ENCODE measurements at places on chromosomes 12 and 14.

- DNase-seq: peak; percentile 89
Observed at GRCh38 chr12:6540181-6540877, 6.0 kb downstream of the GAPDH start.

- DNase-seq: no peak
Observed at GRCh38 chr12:128909653-128910052, 56.4 kb downstream of the GLT1D1 start.

GRCh38 chr12:128509170-128509569 is 242.2 kb downstream of the TMEM132C start:
- no peak for DNase-seq

GRCh38 chr12:121801595-121802484 is 2.0 kb upstream of the SETD1B start:
- peak; percentile 70 for DNase-seq

GRCh38 chr12:57765003-57765697 is 1.7 kb downstream of the CYP27B1 start:
- no peak for DNase-seq

DNA sequence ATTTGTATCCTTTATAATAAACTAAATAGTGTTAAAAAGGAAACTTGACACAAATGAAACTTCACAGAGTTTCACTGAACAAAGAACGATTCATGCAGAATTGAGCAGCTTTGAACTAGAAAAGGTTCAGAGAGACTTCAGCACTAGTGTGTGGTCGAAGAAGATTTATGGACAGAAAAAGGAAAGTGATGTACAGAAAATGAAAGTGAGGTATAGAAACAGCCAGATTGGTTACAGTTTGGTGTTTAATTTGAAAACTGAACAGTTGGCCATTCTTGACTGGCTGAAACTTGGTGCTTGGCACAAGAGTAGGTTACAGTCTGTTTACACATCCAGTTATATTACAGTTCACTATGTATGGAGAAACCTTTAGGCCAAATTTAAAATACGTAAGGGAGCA is 207.1 kb downstream of the GALC start:
- no peak for DNase-seq

DNA sequence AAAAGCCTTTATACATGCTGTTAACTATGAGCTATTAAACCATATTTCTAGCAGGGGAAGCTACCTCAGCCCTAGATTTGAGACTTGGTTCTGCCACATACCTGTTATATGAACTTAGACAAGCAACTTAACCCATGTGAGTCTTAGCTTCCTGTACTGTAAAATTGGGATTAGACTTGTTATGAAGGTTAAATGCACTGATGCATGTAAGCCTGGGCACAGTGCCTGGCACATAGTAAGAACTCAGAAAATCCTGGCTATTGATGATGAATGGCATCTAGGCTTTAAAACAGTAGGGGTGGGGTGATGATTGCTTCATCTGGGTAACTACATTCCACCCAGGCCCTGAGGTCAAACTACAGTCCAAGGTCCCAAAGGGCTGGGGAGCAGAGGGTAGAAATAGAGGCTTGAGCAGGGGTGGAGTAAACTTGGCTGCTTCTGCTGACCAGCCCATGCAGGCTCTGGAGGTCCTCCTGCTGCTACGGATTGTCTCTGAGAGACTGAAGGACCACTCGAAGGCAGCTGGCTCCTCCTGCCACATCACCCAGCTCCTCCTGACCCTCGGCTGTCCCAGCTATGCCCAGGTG is 11.3 kb downstream of the ESPL1 start:
- DNase-seq: no peak

DNA sequence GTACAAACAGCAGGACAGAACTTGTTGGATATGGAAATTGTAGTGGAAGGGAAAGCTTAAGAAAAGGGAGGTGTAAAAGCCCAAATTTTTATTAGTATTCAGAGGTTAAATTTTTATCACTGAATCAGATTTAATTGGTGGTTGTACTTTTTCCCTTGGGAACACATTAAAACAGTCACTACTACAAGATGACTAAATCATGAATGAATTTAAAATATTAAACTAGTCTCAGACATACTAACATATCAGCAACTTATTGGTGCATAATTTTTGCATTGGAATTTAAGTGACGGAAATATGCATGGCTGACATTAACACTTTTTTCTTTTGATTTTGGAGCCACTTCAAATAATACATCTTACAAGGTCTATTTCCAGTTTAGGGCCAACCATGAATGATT is 27.6 kb downstream of the SAMD4A start:
- no peak for DNase-seq

DNA sequence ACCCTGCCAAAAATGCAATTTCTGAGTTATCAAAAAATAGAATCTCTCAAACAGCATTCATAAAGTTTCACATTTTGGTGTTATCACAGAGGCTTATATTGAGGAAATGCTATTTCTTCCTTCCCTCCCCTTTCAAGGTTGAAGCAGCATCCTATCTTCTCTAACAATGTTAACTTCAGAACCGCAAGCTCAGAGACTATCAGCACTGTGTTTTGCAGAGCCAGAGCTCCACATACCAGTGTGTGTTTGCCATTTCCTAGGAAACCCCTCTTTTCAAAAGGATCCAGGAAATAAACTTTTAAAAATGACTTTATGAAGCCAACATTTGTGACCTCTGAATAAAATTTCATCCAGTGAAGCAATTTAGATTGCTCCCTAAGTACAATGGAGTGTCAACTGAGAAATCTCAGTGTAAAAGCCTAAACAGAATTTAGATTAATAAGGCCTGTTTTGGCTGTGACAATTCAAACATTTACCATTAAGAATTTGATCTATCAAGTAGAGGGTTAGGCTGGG is 332.6 kb downstream of the NOVA1 start:
- no peak for DNase-seq

DNA sequence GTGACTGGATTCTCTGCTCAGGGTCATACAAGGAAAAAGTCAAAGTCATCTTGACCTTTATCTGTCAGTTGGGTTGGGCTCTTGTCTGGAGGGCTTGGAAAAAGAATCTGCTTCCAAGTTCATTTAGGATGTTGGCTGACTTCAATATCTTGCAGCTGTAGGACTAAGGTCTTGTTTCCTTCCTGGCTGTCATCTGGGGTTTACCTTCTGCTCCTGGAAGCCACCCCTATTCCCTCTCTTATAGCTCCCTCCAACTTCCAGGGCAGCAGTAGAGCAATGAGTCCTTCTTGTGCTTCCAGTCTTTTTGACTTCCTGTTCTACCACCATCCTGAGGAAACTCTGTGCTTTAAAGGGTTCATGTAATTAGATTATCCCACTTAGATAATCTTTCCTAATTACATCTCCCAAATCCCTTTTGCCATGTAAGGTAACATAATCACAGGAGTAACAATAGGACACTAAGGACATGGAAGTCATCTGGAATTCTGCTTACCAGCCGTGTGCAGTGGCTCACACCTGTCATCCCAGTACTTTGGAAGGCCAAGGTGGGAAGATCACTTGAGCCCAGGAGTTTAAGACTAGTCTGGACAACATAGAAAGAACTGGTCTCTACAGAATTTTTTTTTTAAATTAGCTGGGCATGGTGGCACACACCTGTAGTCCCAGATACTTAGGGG is 170.7 kb upstream of the KITLG start:
- no peak for DNase-seq

DNA sequence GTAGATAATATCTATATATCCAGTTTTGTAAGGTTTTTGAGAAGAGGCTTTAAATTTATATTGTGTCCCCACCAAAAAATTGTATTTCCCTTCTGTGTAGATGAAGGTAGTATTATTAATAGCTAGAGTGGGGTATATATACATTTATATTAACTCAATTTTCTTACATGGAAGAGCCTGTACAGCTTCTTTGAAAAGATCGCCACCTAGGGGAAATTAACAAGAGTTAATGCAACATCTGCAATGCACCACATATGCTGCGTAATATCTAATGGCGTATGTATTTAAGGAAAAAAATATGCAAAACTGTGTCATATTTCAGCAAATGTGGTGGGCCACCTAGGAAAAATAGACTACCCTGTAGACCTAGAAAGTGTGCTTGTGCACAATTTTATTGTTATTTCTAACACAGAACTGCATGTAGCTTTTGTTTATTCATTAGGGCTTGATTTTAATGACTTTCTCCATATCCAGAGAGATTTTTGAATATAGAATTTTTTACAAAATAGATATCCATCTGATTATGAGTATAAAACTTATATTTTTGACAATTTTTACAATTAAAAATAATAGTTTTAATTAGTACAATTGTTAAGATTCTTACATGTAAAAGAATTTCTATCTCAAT is 14.0 kb downstream of the CCER1 start:
- DNase-seq: peak; percentile 61

DNA sequence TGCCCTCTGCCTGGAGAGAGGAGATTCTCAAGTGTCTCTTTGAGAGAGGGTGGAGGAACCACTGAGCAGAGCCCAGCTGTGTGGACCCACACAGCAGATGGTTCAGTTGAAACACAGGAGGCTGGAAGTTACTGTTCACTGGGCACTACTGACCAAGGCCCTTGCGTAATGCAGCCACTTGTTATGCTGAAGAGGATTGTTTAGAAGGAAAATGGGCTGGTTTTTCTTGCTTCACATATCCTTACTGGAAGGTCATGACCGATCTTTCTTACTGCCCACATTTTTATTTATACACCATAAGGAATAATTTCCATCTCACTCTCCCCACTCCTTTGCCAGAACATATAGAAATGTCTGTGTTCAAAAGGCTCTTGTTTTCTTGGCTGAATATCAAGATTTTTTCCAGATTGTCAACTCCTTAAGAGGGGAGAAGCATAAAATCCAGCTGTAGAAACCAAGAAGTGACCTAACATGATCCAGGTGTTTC is 375.1 kb upstream of the DDHD1 start:
- DNase-seq: peak; percentile 60

GRCh38 chr12:53115891-53116648 is 12.8 kb downstream of the SOAT2 start:
- DNase-seq: peak; percentile 79

DNA sequence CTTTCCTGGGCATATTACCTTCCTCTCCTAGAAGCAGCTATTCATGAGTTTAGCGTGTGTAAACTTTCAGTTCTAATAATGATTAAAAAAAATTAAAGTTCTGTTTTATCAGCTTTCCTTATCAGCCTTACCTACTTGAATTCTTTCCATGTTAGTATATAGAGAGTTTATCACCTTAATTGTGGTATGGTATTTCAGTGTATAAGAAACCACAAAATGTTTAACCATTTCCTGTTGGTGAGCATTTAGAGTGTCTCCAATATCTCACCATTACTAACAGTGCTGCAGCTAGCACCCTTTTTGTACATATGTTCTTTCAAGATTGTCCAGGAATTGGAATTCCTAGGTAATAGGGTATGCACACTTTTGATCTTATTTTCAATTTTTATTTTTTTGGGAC is 89.5 kb downstream of the FBXO33 start:
- no peak for DNase-seq

- DNase-seq: no peak
Observed at GRCh38 chr12:50186681-50187080, 19.5 kb upstream of the CERS5 start.

DNA sequence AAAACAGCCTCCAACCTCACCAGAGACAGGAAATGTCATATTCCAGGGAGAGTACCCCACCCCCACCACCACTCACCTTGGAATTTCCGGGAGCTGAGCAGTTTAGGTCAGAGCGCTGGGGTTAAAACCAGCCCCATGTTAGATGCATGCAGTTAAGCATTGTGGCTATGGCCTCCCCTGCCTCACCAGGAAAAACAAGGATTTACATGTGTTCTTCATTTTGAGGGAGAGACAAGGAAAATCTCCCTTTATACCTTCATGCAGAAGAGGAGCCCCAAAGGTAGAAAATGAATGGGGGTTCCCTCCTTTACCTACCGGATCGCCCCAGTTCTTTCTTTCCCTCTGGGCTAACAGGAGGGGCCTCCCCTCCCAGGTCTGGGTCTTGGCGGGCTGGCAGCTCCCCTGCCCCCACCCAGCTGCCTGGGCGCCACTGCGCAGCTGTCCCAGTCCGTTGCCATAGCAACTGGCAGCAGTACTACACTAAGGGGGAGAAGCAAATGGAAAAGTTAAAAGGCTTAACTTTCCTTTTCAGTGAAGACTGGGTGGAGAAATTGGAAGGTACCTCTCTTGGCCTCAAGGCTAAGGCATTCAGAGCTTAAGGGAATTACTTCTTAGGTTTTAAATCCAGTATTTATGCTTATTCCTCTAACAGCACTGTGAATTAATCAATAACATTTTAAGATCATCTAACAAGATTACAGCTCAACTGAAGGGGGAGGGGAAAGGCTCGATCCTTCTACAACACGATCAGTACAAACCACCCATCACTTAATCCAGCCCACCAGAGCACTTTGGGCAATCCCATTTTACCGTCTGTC is 20.5 kb downstream of the CBX5 start:
- peak; percentile 97 for DNase-seq

GRCh38 chr12:4603421-4603820 is 41.4 kb downstream of the DYRK4 start:
- DNase-seq: no peak

DNA sequence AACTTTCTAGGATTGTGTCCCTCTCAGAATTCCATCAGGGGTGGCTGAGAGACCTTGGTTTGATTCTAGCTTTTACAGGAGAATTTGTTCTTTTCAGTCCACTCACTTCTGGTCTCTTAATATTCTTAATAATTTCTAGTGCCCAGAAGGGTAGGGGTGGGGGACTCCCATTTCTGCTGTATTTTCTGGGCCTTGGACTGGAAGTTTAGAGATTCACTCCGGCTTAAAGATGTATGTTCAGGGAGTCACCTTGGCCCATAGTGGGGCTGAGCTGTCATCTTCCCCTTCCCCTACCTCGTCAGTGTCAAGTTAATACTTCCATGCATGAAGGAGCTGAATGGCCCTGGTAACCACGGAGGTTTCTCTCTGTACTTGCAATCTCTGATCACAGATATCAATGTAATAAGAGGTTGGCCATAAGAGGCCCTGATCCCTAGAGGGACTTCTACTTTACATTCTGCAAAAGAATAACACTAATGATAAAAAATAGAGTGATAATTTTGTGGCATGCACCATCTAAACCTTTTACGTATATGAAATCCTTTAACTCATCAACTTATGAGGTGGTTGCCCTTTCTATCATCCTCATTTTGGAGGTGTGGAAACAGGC is 6.7 kb downstream of the KRT81 start:
- DNase-seq: no peak

- no peak for DNase-seq
Observed at GRCh38 chr12:129446696-129447095, 457.1 kb downstream of the TMEM132D start.

GRCh38 chr12:131151558-131152345 is 198.0 kb downstream of the ADGRD1 start:
- DNase-seq: no peak

DNA sequence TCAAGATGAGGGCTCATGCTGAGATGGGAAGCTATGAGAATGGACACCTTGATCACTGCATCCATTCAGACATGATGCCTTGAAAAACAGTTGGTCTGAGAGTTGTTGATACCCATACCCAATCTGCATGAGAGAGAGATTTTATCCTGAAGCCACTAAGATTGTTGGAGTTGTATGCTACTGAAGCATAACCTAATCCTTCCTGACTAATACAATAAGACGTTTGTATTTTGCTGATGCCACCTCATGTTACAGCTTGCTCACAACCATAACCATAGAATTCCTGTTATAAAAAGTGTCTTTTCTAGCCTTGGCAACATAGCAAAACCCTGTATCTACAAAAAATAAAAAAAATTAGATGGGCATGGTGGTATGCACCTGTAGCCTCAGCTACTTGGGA is 12.7 kb upstream of the SERPINA1 start:
- DNase-seq: no peak

Measured in tongue (tissue), 3 donors.